ENCODE measurements at places on chromosomes 6 and 20. TPM values are rescaled to one million over a fixed set of nuclear protein-coding genes. Genes with fewer than 3 reads are reported as not detected.

Gene RNF144B
- total RNA-seq, result 0.37 TPM

Gene MCM3
- total RNA-seq, result 90.3 TPM

Gene IL20RA
- 0.37 TPM for total RNA-seq

Gene RNGTT
- total RNA-seq, result 12.9 TPM

Gene FKBP1C
- 1.6 TPM for total RNA-seq
